HuH-7.5 (cell line): ENCODE measurements at places on chromosomes 3 and 15.
A peak's percentile ranks its signal among the peaks of the same experiment; 100 is the strongest.

DNA sequence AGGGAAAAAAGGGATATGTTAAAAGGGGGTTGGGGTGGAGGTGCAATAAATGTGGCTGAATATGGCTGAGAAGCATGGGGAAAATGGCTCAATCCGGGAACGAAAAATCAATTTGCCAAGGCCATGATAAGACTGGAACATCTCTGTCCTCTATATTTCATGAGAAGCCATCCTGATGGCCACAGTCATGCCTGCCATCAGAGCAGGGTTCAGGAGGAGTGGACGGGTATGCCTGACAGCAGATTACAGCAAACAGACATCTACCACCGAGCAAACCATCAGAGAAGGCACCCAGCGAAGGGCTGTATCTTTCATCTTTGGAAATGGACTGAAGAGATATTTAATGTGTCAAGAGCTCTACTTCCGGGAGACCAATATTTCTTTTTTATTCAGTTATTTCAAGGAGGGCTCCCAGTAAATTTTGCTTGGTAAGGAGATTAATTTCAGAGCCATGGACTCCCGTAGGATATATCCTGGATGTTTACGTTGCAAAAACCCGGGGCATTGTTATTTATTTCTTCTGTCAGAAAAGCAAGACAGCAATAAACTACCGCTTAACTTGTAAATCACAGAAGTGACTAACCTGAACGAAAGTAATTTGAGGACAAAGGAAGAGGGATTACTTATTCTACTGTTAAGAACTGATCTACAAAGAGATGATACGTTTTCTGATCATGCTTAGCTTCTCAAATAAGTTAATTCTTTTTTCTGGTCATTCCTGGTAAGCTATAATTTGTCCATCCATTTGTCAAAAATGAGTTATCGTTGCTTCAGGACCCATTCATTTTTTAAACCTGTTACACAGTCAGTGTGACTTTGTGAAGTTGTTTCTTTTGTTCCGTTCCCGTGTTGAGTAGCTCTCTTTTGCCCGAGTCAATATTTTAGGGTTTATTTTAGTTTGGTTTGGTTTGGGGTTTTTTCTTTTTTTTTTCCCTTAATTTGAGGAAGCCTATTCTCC is 80.6 kb upstream of the CHD2 start:
- DNase-seq: no peak

DNA sequence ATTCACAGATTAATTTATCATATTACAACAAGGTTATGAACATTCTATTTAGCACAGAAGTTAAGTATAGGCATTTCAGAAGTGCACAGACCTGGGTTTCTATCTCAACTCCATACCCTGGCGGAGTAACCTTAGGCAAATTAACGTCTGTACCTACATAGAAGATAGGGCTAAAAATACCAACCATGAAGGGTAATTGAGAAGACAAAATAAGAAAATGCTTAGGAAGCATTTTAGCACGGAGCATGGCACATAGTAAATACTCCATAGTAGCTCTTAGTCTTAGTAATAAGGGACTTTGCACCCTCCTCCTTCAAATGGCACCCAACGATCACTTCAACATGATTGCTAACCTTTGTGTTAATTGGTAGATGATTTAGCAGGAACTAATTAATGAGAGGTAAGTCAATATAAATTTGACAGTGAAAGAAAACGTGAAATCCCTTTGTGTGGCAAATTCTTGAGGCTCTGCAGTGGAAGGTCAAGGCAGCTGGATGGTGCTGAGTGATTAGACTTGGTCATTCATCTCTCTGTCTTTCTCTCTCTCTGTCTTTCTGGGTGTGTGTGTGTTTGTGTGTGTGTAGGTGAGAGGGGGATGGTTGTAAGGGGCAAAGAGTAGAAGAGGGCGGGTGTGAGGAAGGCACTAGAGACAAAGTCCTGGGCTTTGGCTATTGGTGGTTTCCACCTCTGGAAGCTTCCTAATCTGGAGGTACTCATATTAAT is 131.1 kb upstream of the PHLDB2 start:
- DNase-seq: no peak

DNA sequence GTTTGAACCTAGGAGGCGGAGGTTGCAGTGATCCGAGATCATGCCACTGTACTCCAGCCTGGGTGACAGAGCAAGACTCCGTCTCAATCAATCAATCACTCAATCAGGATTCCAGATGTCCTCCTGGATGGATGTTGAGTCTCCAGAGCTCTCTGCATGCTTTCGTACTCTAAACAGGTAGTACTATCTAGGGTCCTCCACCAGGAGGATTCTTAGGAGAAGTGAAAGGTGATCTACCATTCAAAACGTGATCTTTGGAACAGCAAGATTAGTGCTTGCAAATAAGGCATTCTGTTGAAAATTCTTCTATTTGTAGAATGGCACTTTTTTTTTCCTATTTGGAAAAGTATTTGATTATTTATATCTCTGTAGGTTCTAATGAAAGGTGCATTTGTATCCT is 34.3 kb downstream of the CNOT10 start:
- no peak for DNase-seq

- no peak for DNase-seq
These were observed 112.5 kb upstream of the BNIP2 start for GRCh38 chr15:59801649-59802048.

- DNase-seq: no peak
These were observed 176.5 kb downstream of the RAP2B start for GRCh38 chr3:153338487-153338886.

GRCh38 chr3:190197346-190197763 is 76.7 kb upstream of the P3H2 start:
- peak; percentile 7 for DNase-seq

DNA sequence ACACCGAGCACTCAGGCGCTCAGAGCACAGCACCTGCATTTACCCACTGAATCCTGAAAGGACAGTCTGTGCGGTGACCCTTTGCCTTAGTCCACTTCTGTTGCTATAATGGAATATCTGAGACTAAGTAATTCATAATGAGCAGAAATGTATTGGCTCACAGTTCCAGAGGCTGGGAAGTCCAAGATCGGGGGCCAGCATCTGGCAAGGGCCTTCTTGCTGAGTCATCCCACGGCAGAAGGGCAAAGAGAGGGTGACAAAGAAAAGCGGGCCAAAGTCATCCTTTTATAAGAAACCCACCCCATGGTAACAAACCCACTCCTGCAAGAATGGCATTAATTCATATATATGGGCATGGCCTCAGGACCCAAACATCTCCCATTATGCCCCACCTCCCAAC is 27.7 kb downstream of the POC1A start:
- no peak for DNase-seq

GRCh38 chr3:127193341-127193740 is 410 bp downstream of the PRR23E start:
- no peak for DNase-seq

- no peak for DNase-seq
These were observed 84.3 kb downstream of the CHST2 start for GRCh38 chr3:143203848-143204247.

- no peak for DNase-seq
These were observed 21.4 kb upstream of the NR2E3 start for GRCh38 chr15:71788646-71789579.

- peak; percentile 11 for DNase-seq
These were observed 1.6 kb upstream of the PPM1L start for GRCh38 chr3:160754371-160754854.

DNA sequence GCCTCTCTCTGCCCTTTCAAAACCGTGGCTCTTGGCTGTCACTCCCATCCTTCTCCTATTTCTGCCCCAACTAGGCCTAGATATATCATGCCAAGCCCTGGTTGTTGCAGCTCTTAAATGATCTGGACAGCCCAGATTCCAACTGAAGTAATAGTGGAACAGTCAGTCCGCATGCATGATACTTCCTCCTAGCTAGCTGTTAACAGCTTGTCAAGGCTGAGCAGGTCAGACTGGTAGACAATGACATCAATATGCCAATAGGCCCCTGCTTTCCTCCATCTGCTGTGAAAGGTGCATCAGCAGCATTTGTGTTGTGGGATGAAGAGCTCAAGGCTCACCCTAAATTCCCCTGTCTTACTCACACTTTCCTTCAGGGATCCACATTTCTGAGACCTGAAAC is 527.7 kb upstream of the TGFBR2 start:
- no peak for DNase-seq

- no peak for DNase-seq
These were observed 79.1 kb downstream of the AQR start for GRCh38 chr15:34890424-34890823.

DNA sequence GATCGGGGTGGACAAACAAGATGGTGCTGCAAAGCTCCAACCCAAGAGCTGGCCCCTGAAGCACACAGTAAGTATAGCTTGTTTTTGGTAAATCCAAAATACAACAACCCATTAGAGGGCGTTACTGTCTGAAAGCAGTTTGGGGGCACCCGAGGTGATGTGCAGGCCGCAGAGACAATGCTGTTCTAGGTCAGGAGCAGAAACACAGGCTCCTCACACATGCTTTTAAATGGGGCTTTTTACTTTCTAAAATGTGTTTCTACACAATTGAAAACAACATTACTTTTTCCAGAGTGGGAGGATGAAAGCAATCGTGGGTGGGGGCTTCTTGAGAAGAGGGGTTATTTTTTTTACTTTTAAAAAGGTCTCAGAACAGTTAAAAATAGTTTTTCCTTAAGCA is 1029.3 kb upstream of the CFAP20DC start:
- DNase-seq: no peak

- no peak for DNase-seq
These were observed 10.7 kb downstream of the XIRP1 start for GRCh38 chr3:39181408-39182335.

GRCh38 chr3:64650096-64650622 is 37.6 kb downstream of the ADAMTS9 start:
- DNase-seq: no peak

- DNase-seq: no peak
These were observed 84.1 kb downstream of the ZNF609 start for GRCh38 chr15:64544450-64544849.

DNA sequence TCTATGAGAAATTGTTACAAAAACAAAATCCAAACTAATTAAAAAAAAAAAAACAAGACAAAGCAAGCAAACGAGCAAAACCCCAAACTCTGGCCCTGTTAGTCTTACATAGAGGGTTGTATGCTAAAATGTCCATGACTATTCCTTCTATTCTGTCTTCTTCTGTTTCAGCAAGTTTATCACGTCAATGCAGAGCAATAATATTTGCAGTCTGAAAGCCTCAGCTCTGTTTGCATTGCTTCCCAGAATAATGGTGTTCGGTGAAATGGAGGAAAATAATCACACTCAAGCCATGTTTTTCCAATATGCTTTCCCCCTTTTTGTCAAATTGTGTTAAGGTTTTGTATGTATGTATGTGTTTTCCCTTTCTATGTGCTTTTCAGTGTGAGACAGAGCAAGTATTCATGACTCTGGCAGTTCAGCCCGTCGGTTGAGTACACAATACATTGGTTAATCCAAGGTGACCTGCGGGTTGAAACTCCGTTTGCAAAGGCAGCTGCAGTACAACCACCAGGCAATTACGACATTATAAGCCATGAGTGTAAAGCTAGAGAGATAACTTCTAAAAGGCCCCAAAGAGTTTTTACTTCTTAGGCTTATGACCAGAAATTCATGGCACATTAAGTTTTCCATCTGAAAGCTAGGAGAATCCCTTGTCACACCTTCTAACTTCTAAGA is 34.9 kb upstream of the MAGI1 start:
- DNase-seq: no peak

- DNase-seq: no peak
These were observed 3.1 kb downstream of the CX3CR1 start for GRCh38 chr3:39276746-39277145.

GRCh38 chr15:70916531-70916930 is 23.9 kb downstream of the LRRC49 start:
- no peak for DNase-seq

DNA sequence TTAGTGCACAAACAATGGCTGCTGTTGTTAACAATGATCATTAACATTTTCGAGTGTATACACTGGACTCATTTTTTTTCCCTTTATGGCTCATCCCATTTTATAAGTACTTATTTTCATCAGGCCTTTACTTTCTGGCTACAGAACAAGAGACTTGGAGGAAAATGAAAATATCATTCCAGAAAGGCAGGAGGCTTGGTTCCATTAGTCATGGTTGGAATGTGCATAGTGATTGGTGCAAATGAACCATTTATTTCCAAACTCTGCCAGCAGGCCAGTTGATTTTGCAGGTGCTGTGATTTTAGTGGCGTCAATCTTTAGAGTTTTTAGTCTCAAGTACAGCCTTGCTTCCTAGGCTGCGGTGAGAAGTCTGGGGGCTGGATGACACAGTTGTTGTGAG is 151.8 kb downstream of the ITPR1 start:
- DNase-seq: no peak

DNA sequence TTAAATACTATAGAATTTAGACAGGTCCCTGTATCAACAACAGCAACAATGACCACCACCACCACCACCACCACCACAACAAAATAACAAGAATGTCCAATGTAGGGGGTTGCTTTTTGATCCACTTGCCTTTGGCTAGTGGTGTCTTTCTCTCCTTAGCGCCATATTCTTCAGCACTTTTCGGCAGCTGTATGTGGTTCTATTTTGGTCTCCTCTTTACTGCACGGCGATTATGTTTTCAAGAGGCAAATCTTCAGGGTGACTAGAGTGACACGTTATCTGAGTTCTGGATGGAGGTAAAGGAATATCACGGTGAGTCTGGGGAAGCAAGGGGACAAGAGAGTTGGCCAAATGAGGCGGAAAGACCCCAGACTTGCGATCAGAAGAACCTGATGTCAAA is 56.1 kb downstream of the ST6GAL1 start:
- DNase-seq: no peak

- no peak for DNase-seq
These were observed 17.1 kb downstream of the RPL32 start for GRCh38 chr3:12824299-12824698.
